Suprapubic skin (tissue), 4 donors: ENCODE measurements at places on chromosomes 13 and 19. TPM values are rescaled to one million over a fixed set of nuclear protein-coding genes. Genes with fewer than 3 reads are reported as not detected.

- H3K36me3 ChIP-seq: no peaks in the 10 kb centered on the region
- no peak overlapping the region for H3K4me3 ChIP-seq
- no peak overlapping the region for H3K27ac ChIP-seq
- DNase-seq: no peak
Observed at GRCh38 chr19:18712981-18713380, 29.5 kb downstream of the CRTC1 start.

DNA sequence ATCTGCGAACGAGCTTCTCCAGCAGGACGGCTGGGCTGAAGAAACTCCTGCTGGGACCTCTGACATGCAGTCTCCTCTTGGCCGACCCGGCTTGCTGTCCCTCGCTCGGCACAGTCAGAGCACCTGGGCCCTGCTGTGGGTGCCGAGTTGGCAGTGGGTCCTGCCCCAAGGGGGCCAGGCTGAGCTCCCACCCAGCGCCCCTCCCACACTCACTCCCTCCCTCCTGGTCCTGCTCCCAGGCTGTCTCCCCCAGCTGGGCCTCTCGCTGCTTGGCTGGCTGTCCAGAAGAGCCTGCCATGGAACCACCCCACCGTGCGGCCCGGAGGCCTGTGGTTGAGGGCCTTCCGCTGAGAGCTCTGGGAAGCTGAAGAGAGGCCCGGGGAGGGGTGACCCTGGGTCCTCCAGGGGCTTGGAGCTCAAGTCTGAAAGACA is 6.0 kb downstream of the AKT2 start:
- no peaks in the 10 kb centered on the region for H3K36me3 ChIP-seq
- no peak for DNase-seq
- H3K27me3 ChIP-seq: no peaks in the 10 kb centered on the region
- H3K4me1 ChIP-seq: peaks cover 84% of the 10 kb centered on the region

NCR1 gene
- not detected for total RNA-seq

LMTK3 gene
- 1.5 TPM for total RNA-seq

GRCh38 chr13:52779103-52779502 is 39.5 kb upstream of the CNMD start:
- no peaks in the 10 kb centered on the region for H3K4me1 ChIP-seq
- no peaks in the 10 kb centered on the region for H3K36me3 ChIP-seq
- no peak overlapping the region for H3K4me3 ChIP-seq
- peaks cover 7% of the 10 kb centered on the region for H3K27me3 ChIP-seq

GRCh38 chr19:30710721-30711120 is 338.5 kb downstream of the ZNF536 start:
- H3K4me3 ChIP-seq: no peak overlapping the region
- no peaks in the 10 kb centered on the region for H3K4me1 ChIP-seq
- H3K27ac ChIP-seq: no peak overlapping the region
- DNase-seq: no peak
- H3K27me3 ChIP-seq: peaks cover 11% of the 10 kb centered on the region

POLRMT gene
- total RNA-seq: 52.4 TPM

NKPD1 gene
- total RNA-seq: 51.6 TPM

ZAR1L gene
- not detected for total RNA-seq

DAND5 gene
- total RNA-seq: not detected

DNA sequence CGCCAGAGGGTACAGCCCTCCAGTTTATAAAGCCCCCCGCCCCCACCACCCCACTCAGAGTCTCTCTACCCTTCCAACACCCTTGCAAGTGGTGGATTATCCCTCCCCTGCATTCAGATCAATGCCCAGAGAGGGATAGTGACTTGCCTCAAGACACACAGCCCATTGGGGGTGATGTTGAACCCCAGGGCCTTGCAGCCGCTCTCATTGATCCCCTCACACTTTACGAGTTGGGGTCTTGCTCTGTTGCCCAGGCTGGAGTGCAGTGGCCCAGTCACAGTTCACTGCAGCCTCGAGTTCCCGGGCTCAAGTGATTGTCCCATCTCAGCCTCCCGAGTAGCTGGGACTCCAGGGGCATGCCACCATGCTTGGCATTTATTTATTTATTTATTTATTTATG is 11.2 kb downstream of the TLE2 start:
- no peak for DNase-seq
- peaks cover 17% of the 10 kb centered on the region for H3K36me3 ChIP-seq
- H3K27me3 ChIP-seq: no peaks in the 10 kb centered on the region
- no peak overlapping the region for H3K4me3 ChIP-seq

- H3K27ac ChIP-seq: no peak overlapping the region
- H3K27me3 ChIP-seq: no peaks in the 10 kb centered on the region
- H3K4me3 ChIP-seq: no peak overlapping the region
- DNase-seq: no peak
Observed at GRCh38 chr13:83496501-83496900, 385.8 kb downstream of the SLITRK1 start.

THSD8 gene
- total RNA-seq: not detected

DNA sequence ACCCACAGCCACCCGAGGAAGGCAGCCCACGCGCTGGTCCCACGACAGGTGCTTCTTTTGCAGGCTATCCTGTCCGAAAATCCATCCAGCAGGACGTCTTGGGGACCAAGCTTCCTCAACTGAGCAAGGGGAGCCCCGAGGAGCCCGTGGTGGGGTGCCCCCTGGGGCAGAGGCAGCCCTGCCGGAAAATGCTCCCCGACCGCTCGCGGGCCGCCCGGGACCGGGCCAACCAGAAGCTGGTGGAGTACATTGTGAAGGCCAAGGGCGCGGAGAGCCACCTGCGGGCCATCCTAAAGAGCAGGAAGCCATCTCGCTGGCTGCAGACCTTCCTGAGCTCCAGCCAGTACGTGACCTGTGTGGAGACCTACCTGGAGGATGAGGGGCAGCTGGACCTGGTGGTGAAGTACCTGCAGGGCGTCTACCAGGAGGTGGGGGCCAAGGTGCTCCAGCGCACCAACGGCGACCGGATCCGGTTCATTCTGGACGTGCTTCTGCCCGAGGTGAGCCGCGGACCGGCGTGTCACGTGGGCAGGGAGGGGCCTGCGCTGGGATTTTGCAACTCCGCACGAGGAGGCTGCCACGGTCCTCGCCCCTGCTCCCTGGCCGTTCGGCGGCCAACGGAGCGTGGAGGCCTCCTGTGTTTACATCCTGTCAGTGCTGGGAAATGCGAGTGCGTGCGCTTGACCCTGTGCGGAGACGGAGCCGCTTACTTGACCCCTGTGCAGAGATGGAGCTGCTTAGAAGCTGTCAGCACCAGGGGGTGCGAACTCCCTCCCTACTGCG is 12.9 kb upstream of the NDUFS7 start:
- H3K4me1 ChIP-seq: no peaks in the 10 kb centered on the region
- DNase-seq: no peak
- no peaks in the 10 kb centered on the region for H3K27me3 ChIP-seq
- peaks cover 80% of the 10 kb centered on the region for H3K36me3 ChIP-seq
- H3K4me3 ChIP-seq: no peak overlapping the region

- H3K27me3 ChIP-seq: no peaks in the 10 kb centered on the region
- no peak overlapping the region for H3K27ac ChIP-seq
- no peak for DNase-seq
- no peaks in the 10 kb centered on the region for H3K36me3 ChIP-seq
Observed at GRCh38 chr13:85537601-85538000, 261.6 kb downstream of the SLITRK6 start.

SYNGR4 gene
- not detected for total RNA-seq

DNA sequence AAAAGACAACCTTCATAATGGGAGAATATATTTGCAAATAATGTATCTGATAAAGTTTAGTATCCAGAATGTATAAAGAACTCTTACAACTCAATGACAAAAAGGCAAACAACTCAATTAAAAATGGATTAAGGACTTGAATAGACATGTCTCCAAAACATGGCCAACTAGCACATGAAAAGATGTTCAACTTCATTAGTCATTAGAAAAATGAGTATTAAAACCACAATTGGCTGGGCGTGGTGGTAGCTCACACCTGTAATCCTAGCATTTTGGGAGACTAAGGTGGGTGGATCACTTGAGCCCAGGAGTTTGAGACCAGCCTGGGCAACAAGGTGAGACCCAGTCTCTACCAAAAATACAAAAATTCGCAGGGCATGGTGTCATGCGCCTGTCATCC is 18.8 kb upstream of the ZMYM5 start:
- H3K27me3 ChIP-seq: no peaks in the 10 kb centered on the region
- H3K36me3 ChIP-seq: no peaks in the 10 kb centered on the region
- no peak overlapping the region for H3K4me3 ChIP-seq
- DNase-seq: no peak

APOC4 gene
- total RNA-seq: not detected

SHISA2 gene
- 3.0 TPM for total RNA-seq

DNA sequence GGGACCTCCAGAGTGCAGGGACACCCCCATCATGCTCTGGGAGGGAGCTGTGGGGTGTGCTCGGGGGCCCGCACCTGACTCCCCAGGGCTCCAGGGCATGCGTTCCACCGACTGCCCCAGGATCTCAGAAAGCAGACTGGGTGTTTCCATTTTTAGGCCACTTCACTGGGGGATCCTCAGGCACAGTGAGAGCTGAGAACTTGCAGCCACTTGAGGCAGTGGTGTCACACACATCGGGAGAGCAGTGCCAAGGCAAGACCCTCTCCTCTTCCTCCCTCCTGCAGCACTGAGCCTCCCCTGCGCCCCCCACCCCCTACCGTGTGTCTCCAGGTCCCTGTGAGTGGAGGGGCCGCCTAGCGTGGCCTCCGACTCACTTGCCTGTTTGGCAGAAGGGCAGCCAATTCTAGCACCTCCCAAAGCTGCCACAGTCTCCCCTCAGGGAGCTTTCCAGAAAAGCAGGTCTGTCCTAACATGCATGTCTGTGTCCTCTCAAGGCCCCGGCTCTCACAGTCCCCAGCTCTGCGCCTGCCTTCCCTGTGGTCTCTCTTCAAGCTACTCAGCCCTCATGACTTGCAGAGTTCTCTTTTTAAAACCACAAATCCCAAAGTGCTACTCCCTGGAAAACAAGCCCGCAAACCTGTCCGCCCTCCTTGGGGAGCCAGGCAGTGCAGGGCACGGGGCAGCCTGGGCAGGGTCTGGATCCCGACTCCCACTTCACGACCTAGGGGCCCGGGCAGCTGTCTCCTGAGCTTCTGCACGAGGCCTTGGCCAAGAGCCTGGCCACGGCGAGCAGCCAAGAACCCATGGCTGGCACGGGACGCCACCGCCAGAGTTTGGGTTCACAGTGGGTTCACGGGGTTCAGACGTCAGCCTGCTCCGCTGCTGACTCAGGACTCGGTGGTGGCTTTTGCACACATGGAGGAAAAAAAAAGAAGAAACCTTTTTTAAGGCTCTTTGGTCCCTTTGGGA is 94.1 kb downstream of the STK24 start:
- peaks cover 8% of the 10 kb centered on the region for H3K36me3 ChIP-seq
- no peaks in the 10 kb centered on the region for H3K27me3 ChIP-seq
- H3K27ac ChIP-seq: peak overlapping the region; percentile 88
- H3K4me3 ChIP-seq: no peak overlapping the region

- no peaks in the 10 kb centered on the region for H3K4me1 ChIP-seq
- H3K4me3 ChIP-seq: no peak overlapping the region
- no peak overlapping the region for H3K27ac ChIP-seq
- H3K27me3 ChIP-seq: no peaks in the 10 kb centered on the region
- no peak for DNase-seq
Observed at GRCh38 chr19:20669263-20669662, 7.9 kb upstream of the ZNF626 start.

CYP4F2 gene
- 4.5 TPM for total RNA-seq

GRCh38 chr13:37409756-37410155 is 188.8 kb downstream of the POSTN start:
- H3K4me1 ChIP-seq: no peaks in the 10 kb centered on the region
- H3K4me3 ChIP-seq: no peak overlapping the region
- H3K27ac ChIP-seq: no peak overlapping the region
- DNase-seq: no peak
- H3K27me3 ChIP-seq: no peaks in the 10 kb centered on the region
- H3K36me3 ChIP-seq: no peaks in the 10 kb centered on the region
